Stimulated activated CD8-positive, alpha-beta memory T cell treated with anti-CD3 and anti-CD28 coated beads, Interleukin-2, amount 100 ng/mL, for 48 hours (primary cell): ENCODE measurements at places on chromosomes 1 and 21.

GRCh38 chr1:39109644-39110043, 83.5 kb downstream of the NDUFS5 start:
- no peak for DNase-seq

- no peak for DNase-seq
Observed at GRCh38 chr1:84769636-84770035, 79.4 kb upstream of the SSX2IP start.

DNA sequence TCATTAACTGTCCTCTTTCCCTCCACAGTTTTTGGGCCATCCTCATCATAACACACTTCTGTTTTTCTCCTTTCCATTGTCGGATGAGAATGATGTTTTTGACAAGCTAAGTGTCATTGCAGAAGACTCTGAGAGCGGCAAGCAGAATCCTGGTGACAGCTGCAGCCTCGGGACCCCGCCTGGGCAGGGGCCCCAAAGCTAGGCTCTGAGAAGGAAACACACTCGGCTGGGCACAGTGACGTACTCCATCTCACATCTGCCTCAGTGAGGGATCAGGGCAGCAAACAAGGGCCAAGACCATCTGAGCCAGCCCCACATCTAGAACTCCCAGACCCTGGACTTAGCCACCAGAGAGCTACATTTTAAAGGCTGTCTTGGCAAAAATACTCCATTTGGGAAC, 28.6 kb upstream of the IFNAR1 start:
- DNase-seq = no peak

DNA sequence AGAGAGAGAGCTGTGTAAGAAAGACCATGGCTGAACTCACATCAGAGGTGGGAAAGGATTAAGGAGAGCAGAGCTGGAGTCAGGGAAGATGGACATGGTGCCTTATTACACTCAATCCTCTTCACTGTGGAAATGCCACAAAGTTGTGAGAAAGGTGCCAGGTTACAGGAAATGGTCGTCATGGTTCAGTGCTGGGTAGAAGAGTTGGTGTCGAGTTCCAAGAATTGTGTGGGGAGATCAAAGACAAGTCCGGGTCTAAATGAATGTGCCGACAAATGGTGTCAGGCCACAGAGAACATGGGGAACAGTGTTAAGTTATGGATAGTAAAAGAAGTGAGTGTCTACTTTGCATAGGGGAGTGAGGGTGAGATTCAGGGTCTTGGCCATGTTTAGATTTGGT, 40.9 kb downstream of the LAMC2 start:
- DNase-seq = no peak

- no peak for DNase-seq
Observed at GRCh38 chr1:162366149-162366548, 10.5 kb downstream of the SPATA46 start.

- DNase-seq = no peak
Observed at GRCh38 chr1:48785869-48786268, 9.2 kb upstream of the BEND5 start.

DNA sequence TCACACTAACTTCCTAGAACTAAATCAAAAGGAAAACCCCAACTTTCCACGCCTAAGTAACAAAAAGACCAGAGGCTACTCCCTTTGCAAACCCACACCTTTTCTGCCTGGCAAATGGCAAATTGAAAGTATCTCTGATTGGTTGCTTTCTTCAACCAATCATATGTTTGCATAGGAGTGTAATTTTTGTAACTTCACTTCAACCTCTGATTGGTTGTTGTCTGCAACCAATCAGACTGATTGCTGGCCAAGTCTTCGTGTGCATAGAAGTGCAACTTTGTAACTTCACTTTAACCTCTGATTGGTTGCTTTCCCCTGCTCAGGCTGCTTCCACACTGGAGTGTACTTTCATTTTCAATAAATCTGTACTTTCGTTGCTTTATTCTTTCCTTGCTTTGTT, 36.9 kb upstream of the PADI2 start:
- DNase-seq = no peak

DNA sequence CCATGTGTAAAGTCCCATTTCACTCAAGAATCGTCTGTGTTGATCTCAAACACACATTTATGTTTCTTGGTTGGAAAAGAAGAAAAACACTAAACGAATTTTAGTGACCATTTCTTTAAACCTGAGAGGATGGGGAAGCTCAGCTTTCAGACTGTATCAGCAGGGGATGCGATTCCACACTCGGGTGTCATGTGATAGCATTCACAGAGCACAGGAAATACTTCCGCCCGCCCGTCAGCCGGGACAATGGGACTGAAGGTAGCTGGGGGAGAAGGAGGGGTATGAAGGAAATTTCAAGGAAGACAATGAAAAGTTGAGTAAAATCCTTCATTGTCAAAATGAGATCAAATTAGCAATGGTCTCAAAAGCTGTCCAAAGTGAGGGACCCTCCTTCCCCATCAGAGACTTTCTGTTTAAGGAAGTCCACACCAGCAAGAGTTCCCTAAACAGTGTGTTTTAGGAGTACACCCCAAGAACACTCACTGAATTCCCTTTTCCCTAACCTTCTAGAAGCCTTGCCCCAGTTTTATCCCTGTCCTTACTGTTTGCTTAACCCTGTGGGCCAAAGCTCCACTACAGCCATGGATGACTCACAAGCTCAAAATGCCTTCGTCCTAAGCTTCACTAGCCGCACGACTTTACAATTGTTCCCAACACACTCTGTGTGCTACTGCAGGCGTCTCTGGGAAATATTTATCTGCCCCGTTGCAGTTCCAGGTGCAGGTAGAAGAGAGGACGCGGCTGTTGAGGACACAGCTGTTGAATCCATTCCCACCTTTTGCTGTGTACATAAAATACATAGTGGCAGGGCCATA, 51.4 kb upstream of the SIM2 start:
- no peak for DNase-seq

DNA sequence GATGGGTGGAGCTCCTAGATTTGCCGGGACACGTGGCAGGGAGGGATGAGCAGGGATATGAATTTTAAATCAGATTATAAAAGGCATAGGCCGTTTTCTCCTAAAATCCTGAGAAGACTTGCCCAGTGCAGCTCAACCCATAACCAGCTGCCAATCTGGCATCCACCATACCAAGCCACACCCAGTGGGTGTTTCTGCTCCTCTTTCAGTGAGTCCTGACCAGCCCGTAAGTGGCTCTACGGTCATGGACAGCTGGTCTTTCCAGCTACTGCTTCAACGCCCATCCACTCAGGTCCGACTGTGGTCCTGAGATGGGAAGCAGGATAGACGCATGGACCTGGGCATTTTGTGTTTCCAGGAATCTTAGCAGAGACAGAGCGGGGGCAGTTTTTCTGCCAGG, 107.2 kb downstream of the LAMC2 start:
- no peak for DNase-seq

- DNase-seq = no peak
Observed at GRCh38 chr1:112332176-112333150, 63.6 kb upstream of the CTTNBP2NL start.

GRCh38 chr1:13700521-13701270, 708 bp downstream of the PRDM2 start:
- DNase-seq = peak; percentile 34

GRCh38 chr1:25554886-25555752, 11.7 kb downstream of the LDLRAP1 start:
- DNase-seq = no peak

GRCh38 chr1:14535619-14536355, 62.7 kb upstream of the KAZN start:
- no peak for DNase-seq

GRCh38 chr1:22805672-22806038, 95.0 kb downstream of the EPHB2 start:
- no peak for DNase-seq

- no peak for DNase-seq
Observed at GRCh38 chr1:40664167-40664537, 1.3 kb downstream of the RIMS3 start.

DNA sequence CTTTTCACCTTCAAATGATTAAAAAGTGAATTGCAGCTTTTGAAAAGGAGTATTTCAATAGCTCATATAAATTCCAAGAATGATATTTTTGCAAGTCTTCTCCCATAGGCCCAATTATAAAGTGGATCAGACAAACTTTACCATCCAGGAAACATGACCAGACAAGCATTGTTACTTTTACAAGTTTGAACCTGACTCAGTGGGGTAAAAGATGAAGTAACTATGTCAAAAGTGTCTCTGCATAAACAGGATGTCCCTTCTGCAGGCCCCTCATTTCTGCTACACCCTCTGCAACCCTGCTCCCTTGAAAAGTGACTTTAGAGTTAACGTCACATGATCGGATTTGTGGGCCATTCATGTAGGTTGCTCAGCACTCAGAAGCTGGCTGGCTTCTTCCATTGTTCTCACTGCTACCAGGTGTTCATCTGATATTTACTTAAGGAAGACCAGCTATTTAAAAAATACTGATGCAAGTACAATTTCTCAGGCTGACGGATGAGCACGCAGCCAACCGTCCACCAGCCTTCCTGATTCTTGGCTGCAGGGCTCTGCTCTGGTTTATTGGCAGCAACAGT, 32.3 kb downstream of the URB1 start:
- DNase-seq = no peak

DNA sequence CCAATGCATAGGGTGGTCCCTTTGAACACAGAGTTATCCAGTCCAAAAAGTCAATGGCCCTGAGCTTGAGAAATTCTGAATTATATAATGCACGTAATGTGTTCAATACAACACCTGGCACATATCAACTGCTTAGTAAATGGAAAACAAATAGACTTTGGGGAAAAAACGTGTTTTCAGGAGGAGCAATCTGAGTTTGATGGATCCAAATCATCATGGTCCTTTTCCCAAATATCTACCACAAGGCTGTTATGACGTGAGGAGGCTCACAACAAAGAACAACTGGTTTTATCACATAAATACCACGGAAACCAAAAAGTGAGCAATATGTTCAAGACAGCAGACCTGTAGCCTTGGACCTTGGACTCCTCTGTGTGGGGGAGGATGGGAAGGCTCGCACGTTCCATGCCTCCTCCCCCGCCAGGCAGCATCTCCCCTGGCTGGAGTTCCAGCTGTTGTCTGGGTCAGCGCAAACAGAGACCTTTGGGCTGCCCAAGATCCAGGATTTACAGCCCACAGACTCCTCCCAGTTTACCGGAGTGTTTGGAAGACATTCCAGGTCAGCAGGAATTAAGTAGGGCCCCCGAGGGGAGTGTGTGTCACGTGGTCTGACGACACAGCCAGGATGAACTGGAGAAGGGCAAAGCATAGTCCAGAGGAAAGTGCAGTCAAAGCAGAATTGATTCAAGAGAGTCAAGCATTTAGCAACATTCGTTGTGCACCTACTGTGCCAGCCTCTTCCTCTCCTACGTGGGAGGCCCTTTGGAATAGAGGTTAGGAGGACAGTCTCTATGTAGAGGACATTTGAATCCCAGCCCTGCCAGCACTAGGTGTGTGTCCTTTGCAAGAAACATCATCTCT, 32.2 kb upstream of the MED18 start:
- DNase-seq = no peak

DNA sequence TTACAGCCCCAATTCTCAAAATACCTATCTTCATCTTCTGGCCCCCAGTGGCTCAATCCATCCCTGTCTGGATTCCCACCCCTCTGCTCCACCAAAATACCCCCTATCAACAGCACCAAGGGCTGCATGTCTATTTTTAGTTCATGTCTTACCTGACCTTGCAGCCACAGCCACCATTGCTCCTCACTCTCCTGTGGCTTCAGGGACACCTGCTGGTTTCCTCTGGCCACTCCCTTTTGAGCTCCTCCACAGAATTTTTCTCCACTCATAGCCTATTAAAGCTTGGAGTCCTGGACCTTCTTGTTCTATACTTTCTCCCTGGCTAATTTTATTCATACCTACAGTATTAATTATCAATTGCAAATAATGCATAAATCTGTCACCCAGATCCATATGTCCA, 125.3 kb upstream of the NGF start:
- no peak for DNase-seq

GRCh38 chr1:198399452-198399851, 141.0 kb downstream of the ATP6V1G3 start:
- DNase-seq = no peak

GRCh38 chr1:246091477-246091876, 415.6 kb downstream of the SMYD3 start:
- DNase-seq = no peak

- no peak for DNase-seq
Observed at GRCh38 chr1:158078569-158079080, 85.2 kb downstream of the KIRREL1 start.

DNA sequence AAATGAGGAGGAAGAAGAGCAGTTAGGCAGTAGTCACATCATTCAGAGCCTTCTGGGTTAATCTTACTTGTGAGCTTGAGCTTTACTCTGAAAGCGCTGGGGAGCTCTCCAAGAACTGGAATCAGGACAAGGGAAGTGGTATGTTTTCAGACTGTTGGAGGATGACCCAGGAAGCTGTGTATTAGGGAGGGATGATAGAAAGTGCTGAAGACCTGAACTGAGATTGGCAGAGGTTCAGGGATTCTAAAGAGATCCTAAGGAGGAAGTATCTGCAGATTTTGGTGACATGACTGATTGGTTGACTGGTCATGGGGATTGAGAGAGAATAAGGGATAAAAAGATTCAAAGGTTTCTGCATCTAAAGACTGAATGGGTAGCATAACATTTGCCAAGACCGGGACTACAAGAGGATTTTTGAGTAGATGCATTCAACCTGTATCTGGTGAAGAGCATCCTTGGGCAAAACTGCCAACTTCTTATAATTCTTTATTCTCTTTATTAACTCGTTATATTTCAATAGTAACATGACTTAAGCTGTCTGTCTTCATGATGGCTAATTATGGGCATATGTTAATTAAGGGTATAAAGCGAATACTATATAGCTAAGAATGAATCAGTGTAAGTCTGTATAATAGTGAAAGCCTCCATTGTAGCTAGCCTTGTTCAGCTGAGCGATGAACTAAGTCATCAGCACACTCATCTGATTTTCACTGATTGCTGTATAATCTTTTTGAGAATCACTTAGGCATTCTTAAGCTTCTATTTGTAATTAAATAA, 41.8 kb downstream of the XCL1 start:
- no peak for DNase-seq

DNA sequence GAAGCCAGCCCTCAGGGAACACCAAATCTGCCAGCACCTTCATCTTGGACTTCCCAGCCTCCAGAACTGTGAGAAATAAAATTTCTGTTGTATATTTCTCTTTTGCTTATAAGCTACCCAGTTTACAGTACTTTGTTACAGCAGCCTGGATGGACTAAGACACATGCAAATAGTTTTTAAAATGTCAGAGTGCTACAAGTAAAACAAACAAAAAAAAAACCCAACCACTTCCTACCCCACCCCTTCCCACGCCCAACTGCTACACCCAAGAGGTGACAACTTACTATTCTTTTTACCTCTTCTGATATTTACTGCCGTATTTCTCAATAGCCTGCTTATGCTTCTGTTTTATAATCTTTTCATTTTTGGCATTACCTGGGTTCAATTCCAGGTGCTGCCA, 8.6 kb upstream of the SPSB1 start:
- DNase-seq = no peak
